Pancreas (tissue), 10 donors: ENCODE measurements at places on chromosomes 11 and 22.

DNA sequence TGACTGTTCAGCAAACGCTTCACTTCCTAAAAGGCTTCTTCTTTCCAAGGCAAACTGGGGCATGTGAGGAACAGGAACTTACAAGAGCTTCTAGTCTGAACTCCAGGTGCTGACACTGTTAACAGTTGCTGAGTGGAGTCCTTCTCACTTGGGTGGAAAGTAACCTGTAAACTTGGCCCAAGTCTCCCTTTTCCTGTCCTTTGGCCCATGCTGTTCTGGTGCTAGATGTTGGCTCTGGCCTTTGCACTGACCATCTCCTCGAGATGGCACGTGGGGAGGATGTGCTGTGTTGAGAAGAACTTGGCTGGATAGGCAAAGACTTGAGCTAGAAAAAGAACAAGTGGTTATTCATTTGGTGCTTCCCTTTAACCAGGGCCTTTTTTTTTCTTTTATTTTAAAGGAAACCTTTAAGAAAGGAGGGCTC lies 53.6 kb downstream of the PTPRJ start:
- no peaks in the 10 kb centered on the region for H3K4me1 ChIP-seq
- no peak for DNase-seq
- H3K27me3 ChIP-seq, result no peaks in the 10 kb centered on the region
- H3K27ac ChIP-seq, result no peak overlapping the region
- H3K36me3 ChIP-seq, result no peaks in the 10 kb centered on the region

- H3K27ac ChIP-seq, result no peak overlapping the region
- no peaks in the 10 kb centered on the region for H3K36me3 ChIP-seq
- H3K27me3 ChIP-seq, result peaks cover 4% of the 10 kb centered on the region
- no peak overlapping the region for H3K4me3 ChIP-seq
- no peak for DNase-seq
- no peaks in the 10 kb centered on the region for H3K4me1 ChIP-seq
Measured at GRCh38 chr22:26321469-26321913, 107.6 kb upstream of the ASPHD2 start.

- H3K36me3 ChIP-seq, result no peaks in the 10 kb centered on the region
- peak overlapping the region; percentile 0 for H3K27ac ChIP-seq
- H3K4me3 ChIP-seq, result no peak overlapping the region
- H3K4me1 ChIP-seq, result no peaks in the 10 kb centered on the region
Measured at GRCh38 chr11:77026221-77026620, 8.0 kb upstream of the B3GNT6 start.

- no peak overlapping the region for H3K4me3 ChIP-seq
- no peak overlapping the region for H3K27ac ChIP-seq
- no peaks in the 10 kb centered on the region for H3K36me3 ChIP-seq
Measured at GRCh38 chr11:72326151-72326848, 82.3 kb upstream of the PHOX2A start.

- no peaks in the 10 kb centered on the region for H3K27me3 ChIP-seq
- H3K27ac ChIP-seq, result no peak overlapping the region
- no peaks in the 10 kb centered on the region for H3K36me3 ChIP-seq
Measured at GRCh38 chr22:48934446-48934845, 893.2 kb downstream of the BRD1 start.

- H3K4me3 ChIP-seq, result no peak overlapping the region
- H3K27ac ChIP-seq, result no peak overlapping the region
- H3K27me3 ChIP-seq, result no peaks in the 10 kb centered on the region
- H3K4me1 ChIP-seq, result no peaks in the 10 kb centered on the region
- H3K36me3 ChIP-seq, result no peaks in the 10 kb centered on the region
Measured at GRCh38 chr11:128624269-128625175, 37.2 kb upstream of the ETS1 start.

DNA sequence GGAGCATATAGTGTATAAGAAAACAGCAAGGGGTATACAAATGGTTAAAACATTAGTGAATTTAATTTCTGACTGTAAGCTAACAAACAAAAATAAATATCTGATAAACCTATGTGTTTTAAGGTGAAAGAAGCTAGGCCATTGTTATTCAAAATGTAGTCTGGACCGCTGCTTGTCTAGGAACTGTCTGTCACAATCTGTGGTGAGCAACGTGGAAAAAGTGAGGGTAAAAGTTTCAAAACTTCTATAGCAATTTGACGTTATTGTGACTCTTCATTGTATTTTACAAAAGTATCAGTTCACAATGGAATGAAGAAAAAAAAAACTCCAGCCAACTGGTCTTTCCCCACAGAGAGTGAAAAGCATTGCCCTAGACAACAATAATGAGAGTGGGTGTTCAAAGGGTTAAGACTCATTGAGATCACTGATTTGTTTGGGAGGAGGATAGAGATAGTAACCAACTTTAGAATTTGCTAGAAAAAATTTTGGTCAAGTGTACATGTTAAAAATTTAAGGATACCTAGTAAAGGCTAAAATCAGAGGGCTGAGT lies 79.1 kb downstream of the UVRAG start:
- no peak for DNase-seq
- no peak overlapping the region for H3K4me3 ChIP-seq
- H3K36me3 ChIP-seq, result no peaks in the 10 kb centered on the region
- H3K27me3 ChIP-seq, result no peaks in the 10 kb centered on the region
- no peaks in the 10 kb centered on the region for H3K4me1 ChIP-seq

DNA sequence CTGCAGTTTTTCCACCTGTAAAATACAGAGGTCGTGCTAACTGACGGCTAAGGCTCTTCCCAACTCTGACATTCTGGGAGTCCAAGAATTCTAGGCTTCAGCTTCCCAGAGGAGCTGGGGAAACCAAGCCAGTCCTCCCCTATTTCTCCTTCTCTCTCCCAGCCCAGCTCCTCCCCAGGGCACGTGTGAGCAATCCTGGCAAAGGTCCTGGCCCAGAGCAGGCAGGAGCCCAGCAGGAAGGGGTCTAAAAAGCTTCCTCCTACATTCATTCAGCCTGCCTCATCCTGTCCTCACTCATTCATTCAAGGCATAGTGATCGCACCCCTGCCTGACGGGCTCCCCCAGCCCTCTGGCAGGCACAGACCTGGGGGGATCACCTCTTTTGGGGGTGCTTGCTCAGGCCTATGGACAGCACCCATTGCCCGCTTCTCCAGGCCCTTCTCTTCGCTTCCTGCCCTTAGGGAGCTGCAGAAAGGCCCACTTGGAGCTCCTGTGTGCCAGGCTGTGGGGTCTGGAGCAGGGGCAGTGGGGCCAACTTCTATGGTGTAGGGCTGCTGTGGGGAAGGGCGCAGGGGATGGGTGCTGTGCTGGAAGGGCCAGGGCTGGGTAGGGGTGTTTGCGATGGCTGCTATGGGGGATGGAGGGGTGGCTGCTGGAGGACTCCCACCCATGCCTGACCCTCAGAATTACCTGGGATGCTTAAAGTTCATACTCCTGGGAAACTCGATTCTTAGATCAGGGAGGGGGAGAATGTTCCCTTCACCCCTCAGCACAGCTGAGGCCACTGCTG lies 9.8 kb downstream of the KCNC1 start:
- no peaks in the 10 kb centered on the region for H3K4me1 ChIP-seq
- no peak overlapping the region for H3K27ac ChIP-seq
- no peak for DNase-seq
- H3K36me3 ChIP-seq, result no peaks in the 10 kb centered on the region
- H3K27me3 ChIP-seq, result no peaks in the 10 kb centered on the region

DNA sequence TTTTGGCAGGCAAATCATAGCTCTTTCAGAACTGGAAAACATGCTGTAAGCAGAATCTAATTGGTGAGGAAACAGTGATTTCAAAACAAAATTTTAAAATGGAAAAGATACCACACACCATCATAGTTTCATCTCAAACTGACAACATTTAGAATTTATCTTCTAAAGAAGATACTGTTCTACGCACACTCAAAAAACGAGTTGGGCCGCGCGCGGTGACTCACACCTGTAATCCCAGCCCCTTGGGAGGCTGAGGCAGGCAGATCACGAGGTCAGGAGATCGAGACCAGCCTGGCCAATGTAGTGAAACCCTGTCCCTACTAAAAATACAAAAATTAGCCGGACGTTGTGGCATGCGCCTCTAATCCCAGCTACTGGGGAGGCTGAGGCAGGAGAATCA lies 44.2 kb upstream of the ADSL start:
- H3K27me3 ChIP-seq, result no peaks in the 10 kb centered on the region
- H3K4me1 ChIP-seq, result no peaks in the 10 kb centered on the region
- DNase-seq, result no peak
- no peaks in the 10 kb centered on the region for H3K36me3 ChIP-seq
- no peak overlapping the region for H3K27ac ChIP-seq

- H3K36me3 ChIP-seq, result no peaks in the 10 kb centered on the region
- no peaks in the 10 kb centered on the region for H3K27me3 ChIP-seq
- DNase-seq, result no peak
- no peak overlapping the region for H3K4me3 ChIP-seq
- H3K4me1 ChIP-seq, result no peaks in the 10 kb centered on the region
- peak overlapping the region; percentile 60 for H3K27ac ChIP-seq
Measured at GRCh38 chr22:29016067-29016938, 45.3 kb downstream of the C22orf31 start.

DNA sequence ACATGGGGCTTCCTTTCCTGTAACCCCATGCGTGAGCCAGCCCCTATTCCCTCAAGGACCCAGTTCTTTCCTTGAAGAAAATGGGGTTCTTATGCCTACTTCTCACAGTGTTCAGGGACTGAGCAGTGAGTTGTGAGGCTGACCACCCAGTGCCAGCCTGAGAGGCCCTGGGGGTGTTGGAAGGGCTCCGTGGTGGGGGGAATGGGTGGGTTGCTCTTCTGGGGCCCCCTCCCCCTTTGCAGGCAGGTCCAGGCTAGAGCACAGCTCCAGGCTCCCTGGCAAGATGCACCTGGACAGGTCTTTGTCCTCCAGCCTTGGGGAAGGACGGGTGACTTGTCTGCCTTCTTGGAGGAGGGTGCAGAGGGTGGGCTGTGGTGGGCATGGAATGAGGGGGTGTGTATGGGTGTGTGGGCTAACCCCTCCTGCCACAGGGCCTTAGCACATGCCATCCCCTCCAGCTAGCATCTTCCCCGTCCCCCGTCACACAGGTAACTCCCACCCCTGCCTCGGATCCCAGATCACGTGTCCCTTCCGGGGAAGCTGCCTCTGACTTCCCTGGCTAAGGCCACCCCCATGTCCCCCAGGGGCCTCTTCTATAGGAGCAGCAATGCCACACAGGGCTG lies 64.6 kb downstream of the MYEOV start:
- H3K36me3 ChIP-seq, result no peaks in the 10 kb centered on the region
- DNase-seq, result no peak
- no peaks in the 10 kb centered on the region for H3K27me3 ChIP-seq
- no peak overlapping the region for H3K4me3 ChIP-seq
- H3K27ac ChIP-seq, result no peak overlapping the region
- H3K4me1 ChIP-seq, result no peaks in the 10 kb centered on the region

DNA sequence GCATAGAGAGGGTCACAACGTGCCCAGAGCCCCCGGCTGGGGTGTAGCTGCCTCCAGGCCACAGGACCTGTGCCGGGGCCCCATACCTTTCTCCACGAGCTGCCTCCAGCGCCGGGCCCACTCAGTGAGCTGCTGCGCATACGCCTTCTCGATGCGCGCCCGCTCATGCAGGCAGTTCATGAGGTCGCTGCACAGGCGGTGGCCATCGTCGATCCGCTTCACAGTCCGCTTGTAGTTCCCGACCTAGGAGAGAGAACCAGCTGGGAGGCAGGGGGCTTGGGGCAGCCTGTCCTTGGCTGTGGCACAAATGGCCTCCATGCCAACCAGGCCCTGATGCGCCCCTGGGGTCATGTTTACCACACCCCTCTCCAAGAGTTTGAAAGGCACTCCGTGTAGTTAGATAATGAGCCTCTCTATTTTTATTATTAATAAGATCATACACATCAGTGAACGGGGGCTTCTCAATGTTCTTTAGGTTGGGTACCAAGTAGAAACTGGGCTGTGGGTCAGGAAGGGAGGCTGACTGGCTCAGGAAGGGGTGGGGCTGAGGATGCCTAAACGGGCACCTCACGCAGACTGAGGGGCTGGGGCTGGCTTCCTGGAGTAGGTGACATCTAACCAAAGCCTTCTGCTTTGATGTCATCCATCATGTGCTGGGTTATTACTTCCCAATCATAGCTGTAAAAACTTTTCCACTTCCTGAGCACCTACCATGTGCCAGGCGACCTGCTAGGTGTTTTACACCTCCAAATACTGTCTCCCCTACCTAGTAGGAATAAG lies 36.5 kb upstream of the ARFGAP3 start:
- no peaks in the 10 kb centered on the region for H3K27me3 ChIP-seq
- peak overlapping the region; percentile 93 for H3K27ac ChIP-seq
- no peak overlapping the region for H3K4me3 ChIP-seq
- H3K4me1 ChIP-seq, result peaks cover 78% of the 10 kb centered on the region
- H3K36me3 ChIP-seq, result peaks cover 10% of the 10 kb centered on the region

GRCh38 chr11:64477675-64478074 lies 113.3 kb upstream of the SLC22A12 start:
- no peaks in the 10 kb centered on the region for H3K4me1 ChIP-seq
- H3K27me3 ChIP-seq, result no peaks in the 10 kb centered on the region
- H3K27ac ChIP-seq, result no peak overlapping the region
- no peaks in the 10 kb centered on the region for H3K36me3 ChIP-seq
- no peak overlapping the region for H3K4me3 ChIP-seq

GRCh38 chr11:27571154-27571810 lies 64.7 kb upstream of the LIN7C start:
- H3K4me3 ChIP-seq, result no peak overlapping the region
- DNase-seq, result no peak

DNA sequence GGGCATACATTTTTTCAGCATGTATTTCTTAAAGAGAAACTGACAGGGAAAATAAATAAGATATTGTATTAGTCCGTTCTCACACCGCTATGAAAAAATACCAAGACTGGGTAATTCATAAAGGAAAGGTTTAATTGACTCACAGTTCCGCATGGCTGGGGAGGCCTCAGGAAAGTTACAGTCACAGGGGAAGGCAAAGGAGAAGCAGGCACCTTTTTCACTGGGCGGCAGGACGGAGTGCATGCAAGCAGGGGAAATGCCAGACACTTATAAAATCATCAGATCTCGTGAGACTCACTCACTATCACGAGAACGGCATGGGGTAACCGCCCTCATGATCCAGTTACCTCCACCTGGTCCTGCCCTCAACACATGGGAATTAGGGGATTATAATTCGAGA lies 44.2 kb downstream of the PPFIA1 start:
- no peaks in the 10 kb centered on the region for H3K4me1 ChIP-seq
- H3K27me3 ChIP-seq, result no peaks in the 10 kb centered on the region
- no peak overlapping the region for H3K4me3 ChIP-seq
- DNase-seq, result no peak
- H3K36me3 ChIP-seq, result no peaks in the 10 kb centered on the region

GRCh38 chr11:35012467-35013191 lies 96.2 kb downstream of the PDHX start:
- no peaks in the 10 kb centered on the region for H3K27me3 ChIP-seq
- H3K4me3 ChIP-seq, result no peak overlapping the region
- H3K27ac ChIP-seq, result peak overlapping the region; percentile 38
- H3K36me3 ChIP-seq, result no peaks in the 10 kb centered on the region
- DNase-seq, result no peak
- peaks cover 17% of the 10 kb centered on the region for H3K4me1 ChIP-seq

- no peaks in the 10 kb centered on the region for H3K27me3 ChIP-seq
- DNase-seq, result no peak
- no peaks in the 10 kb centered on the region for H3K36me3 ChIP-seq
- no peak overlapping the region for H3K4me3 ChIP-seq
Measured at GRCh38 chr11:128720522-128720985, 26.7 kb downstream of the FLI1 start.

GRCh38 chr11:102722821-102723220 lies 1.9 kb downstream of the MMP8 start:
- no peak for DNase-seq
- no peaks in the 10 kb centered on the region for H3K4me1 ChIP-seq
- H3K27ac ChIP-seq, result no peak overlapping the region
- H3K27me3 ChIP-seq, result no peaks in the 10 kb centered on the region
